ENCODE measurements at places on chromosomes 6 and 20.

DNA sequence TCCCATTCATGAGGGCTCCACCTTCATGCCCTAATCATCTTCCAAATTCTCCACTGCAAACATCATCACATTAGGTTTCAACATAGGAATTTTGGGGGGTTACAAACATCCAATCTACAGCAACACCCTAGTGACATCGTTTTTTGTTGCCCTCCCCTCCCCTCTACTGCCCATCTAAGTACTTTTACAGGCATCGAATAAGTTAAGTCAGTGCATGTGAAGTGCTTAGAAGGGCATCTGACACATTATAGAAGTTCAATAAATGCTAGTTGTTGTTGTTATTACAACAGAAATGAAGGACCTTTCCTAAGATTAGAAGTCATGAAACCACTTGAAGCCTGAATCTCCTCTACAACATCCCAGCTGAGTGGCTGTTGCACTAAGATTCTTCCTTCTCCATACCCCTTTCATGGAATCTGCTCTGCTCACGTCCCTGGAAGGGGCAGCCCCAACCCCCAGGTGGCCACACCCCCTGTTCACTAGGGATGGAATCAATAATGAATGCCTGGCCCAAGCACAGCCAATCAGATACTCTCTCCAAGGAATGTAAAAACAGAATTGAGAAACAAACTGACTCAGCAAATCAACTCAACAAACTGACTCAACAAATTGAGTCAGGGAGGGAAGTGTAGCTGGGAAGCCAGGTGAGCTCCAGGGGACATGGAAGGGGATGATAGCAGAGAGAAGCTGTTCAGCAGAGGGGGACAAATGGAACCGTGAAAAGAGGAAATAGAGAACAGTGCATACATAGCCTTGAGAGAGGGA, 3.9 kb upstream of the LRP11 start:
- no peak for DNase-seq

GRCh38 chr6:132511831-132512220, 1.1 kb downstream of the STX7 start:
- DNase-seq, result peak; percentile 29

DNA sequence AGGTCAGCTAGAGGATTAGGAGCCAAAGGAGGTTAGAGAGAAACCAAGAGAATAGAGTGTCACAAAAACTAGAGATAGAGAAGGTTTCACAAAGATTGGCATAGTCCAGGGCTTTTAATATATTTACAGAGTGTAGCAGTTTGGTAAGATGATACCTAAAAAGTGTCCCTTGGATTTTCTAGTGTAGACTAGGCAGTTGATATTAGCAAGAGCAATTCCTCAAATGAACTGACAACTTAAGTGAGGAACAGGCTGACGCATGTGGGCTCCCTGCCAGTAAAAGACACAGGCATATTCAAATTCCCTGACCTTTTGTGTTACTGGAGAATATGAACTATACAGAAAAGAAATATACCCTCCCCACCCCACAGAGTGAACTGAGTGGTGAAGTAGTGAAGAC, 40.1 kb downstream of the VTA1 start:
- DNase-seq, result no peak

DNA sequence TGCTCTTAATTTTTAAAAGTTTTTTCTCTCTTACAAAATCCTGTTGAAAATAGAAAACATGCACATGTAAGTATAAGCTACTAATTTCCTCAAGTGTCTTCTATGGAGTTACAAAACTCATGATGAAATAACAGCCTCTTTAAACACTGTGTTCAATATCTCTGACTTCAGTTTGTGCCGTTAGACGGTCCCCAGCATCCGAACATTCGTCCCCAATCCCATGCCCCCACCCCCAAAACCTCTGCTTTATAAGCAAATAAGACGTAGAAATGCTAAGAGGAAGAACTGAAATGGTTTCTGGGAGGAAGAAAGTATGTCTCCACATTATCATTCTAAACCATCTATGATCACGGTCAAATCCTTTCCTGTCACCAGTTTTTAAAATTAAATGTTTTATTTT, 31.7 kb upstream of the MYB start:
- no peak for DNase-seq

DNA sequence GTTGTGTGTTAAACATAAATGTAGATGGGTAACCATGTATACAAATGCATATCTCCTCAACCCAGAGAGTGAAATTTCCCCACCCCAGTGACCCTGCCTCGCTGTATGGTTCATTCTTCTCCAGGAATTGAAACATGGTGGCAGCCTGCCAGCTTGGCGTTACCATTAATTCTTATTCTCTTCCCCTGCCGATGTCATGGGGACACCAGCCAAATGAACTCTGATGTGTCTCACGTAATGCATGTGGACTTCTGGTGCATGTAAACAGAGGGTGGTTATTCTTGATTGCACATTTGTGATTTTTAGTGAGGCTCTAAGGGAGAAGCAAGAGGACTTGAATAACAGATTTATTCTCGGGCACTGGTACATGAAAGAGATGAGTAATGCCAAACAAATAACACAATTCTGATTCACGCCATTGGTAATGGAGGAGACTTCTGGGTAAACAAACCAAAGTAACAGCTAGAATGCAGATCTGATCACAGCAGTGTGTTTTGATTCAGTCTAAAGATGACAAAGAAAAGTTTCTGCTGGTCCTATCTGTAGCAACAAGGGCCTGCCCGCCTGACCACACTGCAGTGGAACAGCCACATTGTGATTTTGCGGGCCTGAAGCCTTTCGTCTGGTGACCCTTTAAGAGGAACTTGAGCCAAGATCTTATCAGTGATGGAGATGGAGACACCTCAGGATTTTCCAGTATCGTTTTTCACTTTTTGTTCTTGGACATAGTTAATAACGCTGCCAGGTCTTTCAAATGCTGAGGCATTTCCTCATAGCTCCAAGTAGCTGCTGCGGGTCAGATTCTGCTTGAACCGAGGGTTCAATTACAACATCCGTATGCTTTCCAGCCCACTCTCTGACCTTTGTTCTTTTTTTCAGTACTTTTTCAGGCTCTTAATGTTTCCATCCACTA, 171.8 kb upstream of the AKAP12 start:
- no peak for DNase-seq
